Substantia nigra (tissue), 51 donors: ENCODE measurements at places on chromosomes 6 and 20.

DNA sequence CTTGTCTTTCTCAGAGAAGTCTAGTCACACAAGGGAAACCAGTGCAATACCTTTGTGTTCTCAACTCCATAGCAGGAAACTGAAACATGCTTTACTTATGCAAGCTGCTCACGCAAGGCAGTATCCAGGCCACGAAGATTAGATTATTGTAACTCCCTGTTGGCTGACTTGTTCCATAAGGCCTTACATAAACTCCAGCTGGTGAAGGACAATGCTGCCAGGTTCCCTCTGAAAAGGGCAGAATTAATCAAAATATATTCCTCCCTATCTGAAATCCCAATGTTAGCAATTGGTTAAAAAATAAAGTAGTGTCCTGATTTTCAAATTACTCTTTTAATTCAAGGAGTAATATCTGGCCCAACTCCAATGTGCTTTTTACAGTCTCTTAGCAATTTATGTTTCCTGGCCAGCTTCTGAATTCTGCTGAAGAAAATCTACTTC, 966.6 kb downstream of the HACE1 start:
- DNase-seq: no peak

GRCh38 chr6:84227044-84227433, 404 bp downstream of the CEP162 start:
- no peak for DNase-seq

DNA sequence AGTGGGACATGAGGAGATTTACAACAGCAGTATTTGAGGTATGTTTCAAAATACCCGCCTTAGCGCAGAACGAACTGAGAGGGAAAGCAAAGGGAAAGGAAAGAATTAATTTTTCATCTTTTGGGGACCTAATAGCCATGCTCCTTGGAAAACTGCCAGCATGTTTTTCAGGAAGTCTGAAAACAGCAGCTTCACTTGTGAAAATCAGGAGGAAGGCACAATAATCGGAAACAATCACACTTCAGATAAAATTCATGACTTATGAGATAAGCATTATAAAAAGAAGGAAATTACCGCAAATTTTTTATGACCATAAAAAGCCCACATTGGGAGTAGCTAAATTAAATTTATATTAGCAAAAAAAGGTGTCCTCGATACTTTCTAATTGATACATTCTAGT, 541.1 kb downstream of the HAO1 start:
- DNase-seq: no peak

DNA sequence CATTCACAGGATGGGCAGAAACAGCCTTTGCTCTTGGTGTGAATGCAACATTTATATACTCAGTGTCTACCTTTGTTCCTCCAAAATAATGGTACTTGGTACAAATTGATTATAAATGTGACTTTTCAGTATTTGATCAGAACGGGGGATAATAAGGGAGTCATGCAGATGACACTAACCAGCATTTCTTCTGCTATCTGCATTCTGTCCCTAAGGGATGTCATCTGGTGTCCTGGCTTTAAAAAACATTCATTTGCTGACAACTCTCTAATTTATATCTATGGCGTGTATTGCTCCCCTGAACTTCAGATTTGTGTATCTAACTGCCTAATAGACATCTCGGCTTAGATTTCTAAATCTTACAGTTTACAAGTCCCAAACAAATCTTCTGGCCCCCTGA, 76.4 kb upstream of the FLRT3 start:
- no peak for DNase-seq

- DNase-seq: no peak
Measured at GRCh38 chr20:57341663-57342062, 9.4 kb upstream of the RAE1 start.

- no peak for DNase-seq
Measured at GRCh38 chr6:136470044-136470443, 80.2 kb downstream of the MAP7 start.

DNA sequence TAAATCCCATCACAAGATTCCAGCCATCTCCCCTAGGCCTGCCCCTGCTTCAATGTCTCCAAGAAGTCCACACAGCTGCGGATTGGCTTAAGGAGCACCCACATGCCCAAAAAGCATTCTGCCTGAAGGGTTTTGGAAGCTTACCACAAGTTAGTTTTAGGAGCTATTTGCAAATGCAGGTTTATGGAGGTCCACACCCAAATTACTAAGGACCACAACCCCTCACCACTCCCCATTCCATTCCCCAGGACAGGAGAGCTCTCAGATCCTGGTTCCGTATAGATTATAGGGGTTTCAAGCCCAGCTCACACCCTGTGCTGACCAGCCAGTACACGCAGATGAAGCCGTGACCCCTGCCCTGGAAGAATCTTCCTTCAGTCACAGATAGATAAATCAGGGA, 24.3 kb upstream of the PXDC1 start:
- DNase-seq: no peak

DNA sequence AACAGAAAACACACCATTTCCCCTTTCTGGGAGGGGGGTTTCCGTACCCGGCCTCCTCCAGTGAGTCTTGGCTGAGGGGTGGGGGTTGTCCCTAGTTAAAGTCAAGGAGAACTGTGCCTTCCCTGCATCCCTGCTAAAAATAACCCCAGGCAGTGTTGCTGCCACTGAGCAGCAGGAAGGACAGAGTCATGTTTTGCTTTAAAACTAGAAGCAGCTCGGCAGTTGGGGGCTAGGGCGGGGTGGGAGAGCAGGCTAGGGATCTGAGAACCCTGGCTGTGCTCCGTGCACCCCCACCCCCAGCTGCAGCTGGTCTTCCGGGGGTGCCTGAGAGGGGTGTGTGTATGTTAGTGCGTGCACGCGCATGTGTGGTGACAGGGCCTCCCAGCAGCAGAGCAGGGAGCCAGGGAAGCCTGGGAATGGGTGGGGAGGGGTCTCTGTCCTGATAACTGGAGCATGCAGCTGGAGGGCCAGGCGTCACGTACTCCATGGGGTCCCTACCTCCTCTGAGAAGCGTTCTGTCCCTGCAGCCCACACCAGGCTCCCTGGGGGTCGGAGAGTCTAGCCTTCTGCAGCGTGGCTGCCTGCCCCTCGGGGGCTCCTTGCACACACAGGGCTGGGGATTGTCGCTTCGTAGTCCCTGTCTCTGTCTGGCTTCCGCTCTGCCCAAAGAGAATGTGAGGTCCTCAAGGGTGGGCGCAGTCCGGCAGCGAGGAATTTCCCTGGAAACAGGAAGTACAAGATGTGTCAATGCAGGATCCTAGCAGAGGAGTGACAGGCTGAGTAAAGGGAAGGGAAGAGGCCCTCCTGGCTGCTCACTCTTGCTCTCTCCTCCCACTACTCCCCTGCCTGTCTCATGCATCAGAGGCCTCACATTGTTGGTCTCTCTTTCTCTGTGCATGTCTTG, 16.8 kb upstream of the ARMC12 start:
- no peak for DNase-seq
